Mesothelial cell of epicardium (in vitro differentiated cells): ENCODE measurements at places on chromosomes 4 and X. TPM values are rescaled to one million over a fixed set of nuclear protein-coding genes. Genes with fewer than 3 reads are reported as not detected.

DNA sequence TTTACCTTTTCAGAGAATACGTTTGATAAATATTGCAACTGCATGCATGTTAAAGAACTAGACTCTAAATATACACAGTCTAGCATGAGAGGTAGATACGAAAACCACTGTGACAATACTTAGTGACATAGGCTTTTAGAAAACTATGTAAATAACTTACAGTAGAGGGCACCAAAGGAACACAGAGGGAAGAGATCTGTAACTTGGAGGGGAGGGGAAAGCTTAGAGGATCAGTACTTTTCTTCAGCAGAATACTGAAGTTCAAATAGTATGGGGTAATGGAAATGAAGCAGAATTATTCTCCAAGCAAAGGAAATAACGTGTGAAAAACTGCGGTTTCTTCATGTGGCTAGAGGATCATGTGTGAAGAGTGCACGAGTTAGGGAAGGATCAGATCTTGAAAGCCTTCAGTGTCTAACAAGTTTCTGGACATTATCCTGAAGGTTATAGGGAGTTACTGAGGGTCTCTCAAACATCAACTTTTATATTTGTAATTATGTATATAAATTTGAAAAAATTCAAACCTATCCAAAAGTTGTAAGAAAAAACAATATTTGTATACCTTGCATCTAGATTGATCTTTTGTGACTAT lies 264.3 kb downstream of the NPFFR2 start:
- DNase-seq, result no peak
- H3K4me1 ChIP-seq, result peaks cover 2% of the 10 kb centered on the region
- H3K27me3 ChIP-seq, result no peaks in the 10 kb centered on the region
- no peak overlapping the region for H3K4me3 ChIP-seq

DNA sequence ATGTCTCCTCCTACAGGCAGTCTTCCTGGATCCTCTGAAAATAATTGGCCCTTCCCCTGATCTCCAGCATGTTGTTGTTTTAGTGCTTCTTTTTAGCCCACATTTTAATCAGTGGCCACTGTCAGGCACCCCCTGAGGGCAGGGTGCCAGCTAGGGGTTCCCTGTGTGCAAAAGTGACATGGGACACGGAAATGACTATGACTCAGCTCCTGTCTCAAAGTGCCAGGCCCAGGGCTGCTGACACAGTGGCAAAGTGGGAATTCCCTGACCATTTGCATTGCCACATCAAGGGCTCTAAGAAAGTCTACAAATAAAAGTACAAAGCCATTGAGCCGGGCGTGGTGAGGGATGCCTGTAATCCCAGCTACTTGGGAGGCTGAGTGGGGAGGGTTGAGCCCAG lies 24.8 kb downstream of the HMX1 start:
- peaks cover 51% of the 10 kb centered on the region for H3K27me3 ChIP-seq
- H3K4me3 ChIP-seq, result no peak overlapping the region
- no peak overlapping the region for H3K27ac ChIP-seq

DRP2 gene
- total RNA-seq, result 3.9 to 4.4 TPM (median 4.2 TPM) in 3 replicates

GRCh38 chrX:18422325-18422724 lies 3.1 kb upstream of the CDKL5 start:
- no peaks in the 10 kb centered on the region for H3K36me3 ChIP-seq
- no peak overlapping the region for H3K27ac ChIP-seq
- peaks cover 10% of the 10 kb centered on the region for H3K4me1 ChIP-seq

GRCh38 chr4:109046471-109047201 lies 255.8 kb downstream of the COL25A1 start:
- no peaks in the 10 kb centered on the region for H3K27me3 ChIP-seq
- H3K4me3 ChIP-seq, result peak overlapping the region; percentile 30
- H3K27ac ChIP-seq, result peak overlapping the region; percentile 93
- no peak for DNase-seq
- H3K4me1 ChIP-seq, result peaks cover 29% of the 10 kb centered on the region

CLGN gene
- total RNA-seq, result 1.6 to 1.8 TPM (median 1.6 TPM) in 3 replicates

DNA sequence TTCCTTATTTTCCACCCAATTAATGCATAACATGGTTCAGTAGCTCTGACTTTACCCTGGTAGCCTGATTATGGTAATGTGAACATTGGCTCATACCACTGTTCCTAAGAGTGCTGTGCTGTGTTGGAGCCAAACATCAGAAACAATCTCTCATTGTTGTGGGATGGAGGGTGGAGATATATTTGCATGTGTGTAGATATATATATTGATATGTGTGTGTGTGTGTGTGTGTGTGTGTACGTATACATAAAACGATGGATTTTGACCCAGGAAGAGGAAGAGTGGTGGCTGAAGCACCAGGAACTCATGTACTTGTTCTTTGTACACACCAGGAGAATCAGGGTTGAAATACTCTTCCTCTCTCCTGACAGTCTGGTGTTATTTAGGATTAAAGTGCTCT lies 247.7 kb downstream of the IL15 start:
- no peak overlapping the region for H3K4me3 ChIP-seq
- H3K36me3 ChIP-seq, result peaks cover 4% of the 10 kb centered on the region
- no peak overlapping the region for H3K27ac ChIP-seq
- DNase-seq, result no peak
- H3K4me1 ChIP-seq, result no peaks in the 10 kb centered on the region

DNA sequence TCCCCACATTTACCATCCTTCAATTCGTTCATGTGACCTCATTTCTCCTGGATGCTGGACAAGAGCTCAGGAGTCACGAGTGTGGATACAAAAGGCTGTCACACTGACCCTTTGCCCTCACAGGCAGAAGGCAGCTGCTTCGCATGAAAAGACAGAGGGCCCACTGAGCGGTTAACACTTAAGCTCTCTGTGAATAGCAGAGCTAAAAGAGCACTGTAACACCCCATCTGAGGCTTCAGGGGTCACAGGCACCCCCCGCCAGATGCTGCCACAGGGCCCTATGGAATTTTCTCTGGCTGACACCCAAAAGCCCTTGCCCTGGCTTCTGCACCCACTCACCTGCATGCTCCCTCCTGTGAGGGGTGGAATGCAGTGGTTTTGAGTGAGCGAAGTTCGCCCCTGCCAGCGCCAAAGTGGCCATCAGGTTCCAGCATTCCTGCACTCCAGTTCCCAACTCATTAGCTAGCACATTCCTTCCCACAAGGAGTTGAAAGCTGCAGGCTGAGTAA lies 360.9 kb downstream of the PPP3CA start:
- no peak for DNase-seq
- H3K4me1 ChIP-seq, result peaks cover 20% of the 10 kb centered on the region
- no peaks in the 10 kb centered on the region for H3K27me3 ChIP-seq

- no peak overlapping the region for H3K4me3 ChIP-seq
- no peak overlapping the region for H3K27ac ChIP-seq
- DNase-seq, result no peak
Observed at GRCh38 chrX:33923262-33923661, 208.9 kb downstream of the FAM47A start.

AADAT gene
- total RNA-seq, result 33.7 to 36.3 TPM (median 35.2 TPM) in 3 replicates

GRCh38 chr4:74032064-74032463 lies 6.4 kb downstream of the CXCL3 start:
- H3K27me3 ChIP-seq, result peaks cover 26% of the 10 kb centered on the region
- DNase-seq, result no peak
- H3K27ac ChIP-seq, result no peak overlapping the region
- no peaks in the 10 kb centered on the region for H3K36me3 ChIP-seq
- H3K4me3 ChIP-seq, result no peak overlapping the region
- no peaks in the 10 kb centered on the region for H3K4me1 ChIP-seq

MAGEA8 gene
- total RNA-seq, result not detected in 3 replicates

GRCh38 chr4:179855469-179855868 lies 2387.7 kb upstream of the TENM3 start:
- no peaks in the 10 kb centered on the region for H3K36me3 ChIP-seq
- no peak overlapping the region for H3K27ac ChIP-seq
- DNase-seq, result no peak

DNA sequence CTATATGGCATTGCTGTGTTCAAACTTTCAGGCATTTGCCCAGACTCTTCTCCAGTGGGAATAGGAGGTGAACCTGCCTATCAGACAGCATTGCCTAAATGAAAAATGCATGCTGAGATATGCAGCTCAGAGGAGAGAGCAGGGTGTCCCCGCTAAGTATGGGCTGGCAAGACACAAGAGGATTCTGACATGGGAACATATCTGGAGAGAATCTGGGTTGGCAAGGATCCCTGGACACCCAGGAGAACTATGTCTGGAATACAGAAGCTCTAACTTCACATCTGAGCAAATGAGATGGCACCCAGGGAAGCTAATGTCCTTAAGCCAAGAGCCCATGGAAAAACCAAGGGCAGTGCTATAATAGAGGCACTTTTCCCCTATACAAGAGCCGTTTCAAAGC lies 18.4 kb downstream of the PPARGC1A start:
- no peak overlapping the region for H3K27ac ChIP-seq
- H3K27me3 ChIP-seq, result peaks cover 81% of the 10 kb centered on the region
- no peak for DNase-seq
- peaks cover 18% of the 10 kb centered on the region for H3K4me1 ChIP-seq
- H3K36me3 ChIP-seq, result no peaks in the 10 kb centered on the region

- no peak overlapping the region for H3K4me3 ChIP-seq
- no peak overlapping the region for H3K27ac ChIP-seq
- H3K36me3 ChIP-seq, result peaks cover 26% of the 10 kb centered on the region
- no peaks in the 10 kb centered on the region for H3K4me1 ChIP-seq
Observed at GRCh38 chr4:105417624-105418023, 56.2 kb downstream of the PPA2 start.

DNA sequence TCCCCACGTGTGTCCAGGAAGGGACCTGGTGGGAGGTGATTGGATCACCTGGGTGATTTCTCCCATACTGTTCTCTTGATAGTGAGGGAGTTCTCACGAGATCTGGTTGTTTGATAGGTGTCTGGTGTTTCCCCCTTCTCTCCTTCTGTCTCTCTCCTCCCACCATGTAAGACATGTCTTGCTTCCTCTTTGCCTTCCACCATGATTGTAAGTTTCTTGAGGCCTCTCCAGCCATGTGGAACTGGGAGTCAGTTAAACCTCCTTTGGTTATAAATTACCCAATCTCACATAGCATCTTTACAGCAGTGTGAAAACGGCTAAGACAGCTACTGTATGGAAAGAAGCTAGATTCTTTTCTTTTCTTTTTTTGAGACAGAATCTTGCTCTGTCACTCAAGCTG lies 21.6 kb upstream of the FGG start:
- no peak overlapping the region for H3K4me3 ChIP-seq
- peaks cover 7% of the 10 kb centered on the region for H3K4me1 ChIP-seq
- peaks cover 6% of the 10 kb centered on the region for H3K36me3 ChIP-seq
- DNase-seq, result no peak
- no peak overlapping the region for H3K27ac ChIP-seq

DNA sequence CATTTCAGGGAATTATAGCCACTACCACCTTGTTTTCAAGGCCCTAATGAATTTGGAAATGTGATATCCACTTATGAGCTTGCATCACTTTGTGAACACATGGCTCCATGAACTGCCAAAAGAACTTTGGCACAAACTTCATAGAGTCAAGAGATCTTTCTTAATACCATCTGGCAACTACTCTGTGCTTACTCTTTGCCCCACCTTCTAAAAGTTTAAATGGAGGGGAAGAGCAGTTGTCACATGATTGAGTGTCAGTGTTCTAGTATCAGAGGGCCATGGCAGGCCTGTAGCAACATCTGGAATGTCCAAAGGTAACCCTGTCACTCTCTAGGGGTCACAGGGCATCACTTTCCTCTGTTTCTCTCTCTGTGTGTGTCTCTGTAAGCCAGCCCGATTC lies 2.6 kb upstream of the ADH1B start:
- H3K36me3 ChIP-seq, result no peaks in the 10 kb centered on the region
- H3K4me3 ChIP-seq, result no peak overlapping the region
- no peak for DNase-seq
- no peaks in the 10 kb centered on the region for H3K27me3 ChIP-seq

MID1 gene
- total RNA-seq, result 48.3 to 52.5 TPM (median 48.8 TPM) in 3 replicates

TLR2 gene
- 2.4 to 3.0 TPM (median 2.9 TPM) in 3 replicates for total RNA-seq

- no peak overlapping the region for H3K4me3 ChIP-seq
- H3K4me1 ChIP-seq, result no peaks in the 10 kb centered on the region
- H3K27me3 ChIP-seq, result no peaks in the 10 kb centered on the region
- DNase-seq, result no peak
- peaks cover 12% of the 10 kb centered on the region for H3K36me3 ChIP-seq
Observed at GRCh38 chr4:110527156-110527555, 51.2 kb downstream of the ENPEP start.

DNA sequence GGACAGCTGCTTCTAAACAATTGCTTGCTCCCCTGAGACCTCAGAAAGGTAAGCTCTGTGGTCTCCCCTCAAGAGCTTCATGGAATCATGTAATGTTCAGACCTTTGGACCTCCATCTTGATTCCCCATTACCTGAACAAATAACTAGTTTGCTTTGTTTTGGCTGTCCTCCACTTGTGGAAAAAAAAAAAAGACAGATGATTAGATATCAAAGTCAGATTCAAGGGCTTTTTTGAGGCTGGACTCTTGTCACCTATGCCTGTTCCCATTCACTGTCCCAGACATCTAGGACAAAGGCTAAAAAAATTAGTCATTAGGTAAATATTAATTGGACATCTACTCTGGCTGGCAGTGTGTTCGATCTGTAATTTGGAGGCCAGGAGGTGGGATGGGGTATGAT lies 13.3 kb downstream of the TMEM255A start:
- H3K4me3 ChIP-seq, result no peak overlapping the region
- peaks cover 2% of the 10 kb centered on the region for H3K27me3 ChIP-seq
- no peak overlapping the region for H3K27ac ChIP-seq
- no peak for DNase-seq

GRCh38 chrX:13495232-13495631 lies 74.2 kb upstream of the EGFL6 start:
- no peaks in the 10 kb centered on the region for H3K36me3 ChIP-seq
- no peak overlapping the region for H3K4me3 ChIP-seq
- no peaks in the 10 kb centered on the region for H3K27me3 ChIP-seq
- DNase-seq, result no peak
- H3K4me1 ChIP-seq, result no peaks in the 10 kb centered on the region

- peaks cover 82% of the 10 kb centered on the region for H3K27me3 ChIP-seq
- no peak for DNase-seq
- no peak overlapping the region for H3K27ac ChIP-seq
- H3K4me3 ChIP-seq, result no peak overlapping the region
- H3K36me3 ChIP-seq, result no peaks in the 10 kb centered on the region
- peaks cover 34% of the 10 kb centered on the region for H3K4me1 ChIP-seq
Observed at GRCh38 chr4:56654238-56654632, 26.9 kb downstream of the HOPX start.

GRCh38 chrX:35800474-35800873 lies 2.3 kb downstream of the MAGEB16 start:
- H3K36me3 ChIP-seq, result no peaks in the 10 kb centered on the region
- H3K27ac ChIP-seq, result no peak overlapping the region
- H3K27me3 ChIP-seq, result no peaks in the 10 kb centered on the region
- H3K4me1 ChIP-seq, result no peaks in the 10 kb centered on the region

- no peaks in the 10 kb centered on the region for H3K36me3 ChIP-seq
- peaks cover 94% of the 10 kb centered on the region for H3K27me3 ChIP-seq
Observed at GRCh38 chr4:54228961-54229501, at the start of gene PDGFRA. TSS of gene PDGFRA (plus strand) at chr4:54229293. CDS start at chr4:54258769, 29,476 bp downstream.

SHROOM2 gene
- total RNA-seq, result 12.5 to 13.5 TPM (median 13.3 TPM) in 3 replicates

GRCh38 chr4:39730072-39730471 lies 32.1 kb downstream of the UBE2K start:
- H3K27me3 ChIP-seq, result no peaks in the 10 kb centered on the region
- H3K27ac ChIP-seq, result no peak overlapping the region
- DNase-seq, result no peak
- peaks cover 6% of the 10 kb centered on the region for H3K4me1 ChIP-seq
- peaks cover 13% of the 10 kb centered on the region for H3K36me3 ChIP-seq

- peaks cover 16% of the 10 kb centered on the region for H3K4me1 ChIP-seq
- H3K36me3 ChIP-seq, result no peaks in the 10 kb centered on the region
- H3K27me3 ChIP-seq, result no peaks in the 10 kb centered on the region
- H3K27ac ChIP-seq, result peak overlapping the region; percentile 23
- H3K4me3 ChIP-seq, result no peak overlapping the region
- no peak for DNase-seq
Observed at GRCh38 chr4:150297861-150298474, 219.7 kb downstream of the DCLK2 start.
